ENCODE measurements at places on chromosomes 5 and 9.

- no peak for DNase-seq
Observed at GRCh38 chr9:113734826-113735225, 141.3 kb upstream of the ZNF618 start.

DNA sequence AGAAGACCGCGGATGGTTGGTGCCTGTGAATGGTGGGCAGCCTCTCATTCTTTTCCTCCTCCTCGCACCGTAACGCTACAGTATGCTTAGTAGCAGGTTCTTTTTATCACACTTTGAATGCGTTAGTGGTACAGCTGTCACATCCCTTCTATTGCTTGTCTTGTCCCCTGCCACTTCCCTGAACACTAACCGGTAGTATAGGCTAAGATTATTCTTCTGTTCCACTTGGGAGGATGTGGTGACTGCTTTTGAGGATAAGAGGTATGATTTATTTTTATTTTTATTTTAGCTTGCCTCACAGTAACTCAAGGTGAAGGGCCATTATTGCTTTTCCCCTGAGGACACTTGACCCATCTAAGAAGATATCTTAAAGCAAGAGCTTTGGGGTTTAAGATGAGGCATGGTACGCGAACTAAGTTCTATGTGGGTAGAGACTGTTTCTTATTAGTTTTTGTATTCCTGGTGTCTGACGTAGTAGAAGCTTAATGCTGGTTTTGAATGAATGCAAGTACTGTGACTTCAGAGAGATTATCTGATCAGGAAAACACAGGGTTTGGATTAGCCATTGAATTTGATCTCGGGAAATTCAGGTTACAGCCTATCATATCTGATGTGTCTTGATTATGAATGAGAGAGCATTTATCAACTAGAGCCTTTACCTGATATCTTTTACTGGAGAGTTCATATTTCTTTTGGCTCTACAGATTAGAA lies 951 bp downstream of the UNC13B start:
- no peak for DNase-seq

GRCh38 chr5:16437977-16438376 lies 27.6 kb downstream of the ZNF622 start:
- DNase-seq, result no peak

DNA sequence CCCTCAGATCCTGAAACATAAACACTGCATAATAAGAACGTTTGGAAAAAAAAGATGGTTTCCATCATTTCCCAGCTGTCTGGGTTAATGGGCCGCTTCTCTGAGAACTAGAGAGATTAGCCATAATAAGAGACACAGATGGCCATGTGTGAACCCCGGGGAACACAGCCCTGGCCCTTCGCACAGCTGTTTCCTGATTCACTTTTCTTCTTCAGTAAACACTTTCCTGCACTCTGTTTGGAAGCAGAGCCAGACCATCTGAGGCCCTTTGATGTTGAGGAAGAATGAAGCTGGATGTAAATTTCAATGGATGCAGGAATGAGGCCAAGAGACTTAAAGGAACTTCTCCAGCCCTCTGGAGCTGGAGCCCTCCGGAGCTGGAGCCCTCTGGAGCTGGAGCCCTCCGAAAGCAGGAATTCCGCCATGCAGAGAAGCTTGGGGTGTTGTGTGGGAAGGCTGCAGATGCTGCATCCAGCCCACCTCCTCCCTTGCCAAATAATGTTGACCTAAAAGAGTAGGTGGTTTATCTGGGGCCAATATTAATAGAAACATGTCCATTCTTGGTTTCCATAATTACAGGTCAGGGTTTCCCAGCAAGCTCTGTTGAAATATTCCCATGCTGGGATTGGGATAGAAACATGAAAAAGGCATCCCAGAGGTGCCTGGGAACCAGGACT lies 218.9 kb downstream of the NXNL2 start:
- DNase-seq, result peak; percentile 82

- DNase-seq, result peak; percentile 90
Observed at GRCh38 chr5:72452515-72453245, 54.5 kb downstream of the ZNF366 start.

- no peak for DNase-seq
Observed at GRCh38 chr5:34625246-34625645, 30.9 kb upstream of the RAI14 start.

DNA sequence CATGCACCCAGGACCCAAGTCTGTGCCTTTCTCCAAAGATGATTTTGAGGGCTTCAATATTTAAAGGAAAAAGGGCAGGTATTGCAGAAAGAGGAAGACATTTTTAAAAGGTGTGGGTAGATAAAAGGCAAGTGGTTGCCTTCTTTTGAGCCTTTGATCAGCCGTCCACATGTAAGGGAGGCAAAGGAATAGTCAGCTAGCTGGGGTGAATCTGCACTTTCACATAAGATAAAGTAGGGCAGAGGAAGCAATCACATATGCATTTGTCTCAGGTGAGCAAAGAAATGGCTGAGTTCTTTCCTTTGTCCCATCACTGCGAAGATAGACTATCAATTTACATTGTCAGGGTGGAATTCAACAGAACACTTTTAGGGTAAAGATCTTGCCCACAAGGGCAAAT lies 19.9 kb downstream of the MGAT1 start:
- DNase-seq, result no peak

DNA sequence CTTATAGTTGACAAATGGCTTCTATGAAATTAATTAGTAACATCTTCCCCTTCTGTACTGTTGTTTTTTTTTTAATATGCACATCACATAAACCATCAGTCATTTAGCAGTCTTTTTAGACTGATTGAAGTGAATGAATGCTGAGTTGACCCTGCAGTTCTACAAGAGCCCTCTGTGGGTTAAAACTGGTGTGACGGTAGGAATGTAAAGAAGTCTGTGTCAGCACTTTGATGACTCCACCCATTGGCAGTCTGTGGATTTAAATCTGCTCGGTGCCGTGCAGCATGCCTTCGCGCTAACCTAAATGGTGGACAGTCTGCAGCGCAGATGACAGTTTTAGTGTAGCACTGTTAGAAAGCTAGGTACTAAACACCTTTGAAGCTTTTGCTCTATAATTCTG lies 3.1 kb downstream of the GTF3C4 start:
- peak; percentile 51 for DNase-seq

- DNase-seq, result no peak
Observed at GRCh38 chr9:20043035-20043434, 254.2 kb upstream of the SLC24A2 start.

- DNase-seq, result no peak
Observed at GRCh38 chr5:168153263-168153875, 138.1 kb upstream of the WWC1 start.

DNA sequence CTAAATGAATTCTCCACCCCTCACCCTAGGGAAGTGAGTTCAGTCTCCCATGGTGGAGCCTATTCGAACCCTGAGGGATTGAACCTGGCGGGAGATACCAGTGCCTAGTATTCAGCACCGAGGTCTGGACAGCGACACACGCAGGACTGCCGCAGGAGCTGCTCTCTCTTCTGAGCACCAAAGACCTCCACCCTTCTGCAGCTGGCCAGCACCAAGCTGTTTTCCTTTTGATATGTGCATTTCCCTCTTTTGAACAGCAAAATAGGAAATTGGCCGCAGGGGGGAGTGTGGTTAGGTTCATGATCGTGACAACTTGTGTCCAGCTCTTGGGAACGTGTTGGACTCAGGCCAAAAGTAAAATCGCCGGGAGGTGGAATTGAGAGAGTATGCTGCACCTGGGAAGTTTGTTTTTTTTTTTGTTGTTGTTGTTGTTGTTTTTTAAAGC lies 1.2 kb upstream of the PCSK1 start:
- DNase-seq, result peak; percentile 91

- peak; percentile 55 for DNase-seq
Observed at GRCh38 chr9:16475257-16475656, 395.2 kb downstream of the BNC2 start.

DNA sequence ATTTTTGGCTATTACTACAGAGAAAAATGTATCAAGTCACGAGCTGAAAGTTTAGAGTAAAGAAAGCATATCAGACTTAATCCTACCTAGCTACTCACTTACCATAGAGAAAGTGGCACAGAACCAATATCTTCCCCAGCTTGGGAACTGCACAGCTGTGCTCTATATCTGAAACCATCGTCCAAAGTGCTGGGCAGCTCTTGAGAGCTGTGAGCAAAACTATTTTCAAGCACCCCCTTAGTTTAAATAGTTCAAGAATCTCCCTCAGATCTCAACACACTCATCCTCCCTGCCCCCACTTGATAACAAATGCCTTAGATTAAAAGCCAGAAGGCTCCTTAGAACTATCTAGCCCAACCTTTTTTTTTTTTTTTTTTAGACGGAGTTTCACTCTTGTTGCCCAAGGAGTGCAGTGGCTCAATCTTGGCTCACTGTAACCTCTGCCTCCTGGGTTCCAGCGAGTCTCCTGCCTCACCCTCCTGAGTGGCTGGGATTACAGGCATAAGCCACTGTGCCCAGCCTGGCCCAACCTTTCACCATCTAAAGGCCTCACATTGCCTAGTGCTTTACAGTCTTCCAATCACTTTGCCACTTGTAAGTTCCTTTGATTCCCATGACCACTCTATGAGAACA lies 94.2 kb upstream of the APC start:
- no peak for DNase-seq

- no peak for DNase-seq
Observed at GRCh38 chr9:107789001-107789700, 299.6 kb upstream of the KLF4 start.

- no peak for DNase-seq
Observed at GRCh38 chr9:89642789-89643188, 38.0 kb downstream of the GADD45G start.

DNA sequence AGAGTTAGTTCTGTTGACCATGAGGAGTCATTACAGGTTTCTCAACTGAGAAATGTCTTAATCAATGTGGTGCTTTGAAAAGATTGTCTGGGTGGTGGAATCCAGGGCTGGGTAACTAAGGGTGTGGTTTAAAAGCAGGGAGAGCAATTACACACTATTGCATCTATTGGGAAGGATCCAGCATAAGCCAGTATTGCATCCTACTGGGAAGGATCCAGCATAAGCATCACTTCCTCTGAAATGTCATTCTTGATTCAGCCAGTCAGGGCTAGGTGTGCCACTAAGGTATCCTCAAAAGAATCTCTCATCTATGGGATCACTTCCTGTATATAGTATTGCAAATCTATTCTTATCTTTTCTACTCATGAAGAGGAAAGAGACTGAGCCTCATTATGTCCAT lies 38.6 kb downstream of the ELOVL7 start:
- no peak for DNase-seq

DNA sequence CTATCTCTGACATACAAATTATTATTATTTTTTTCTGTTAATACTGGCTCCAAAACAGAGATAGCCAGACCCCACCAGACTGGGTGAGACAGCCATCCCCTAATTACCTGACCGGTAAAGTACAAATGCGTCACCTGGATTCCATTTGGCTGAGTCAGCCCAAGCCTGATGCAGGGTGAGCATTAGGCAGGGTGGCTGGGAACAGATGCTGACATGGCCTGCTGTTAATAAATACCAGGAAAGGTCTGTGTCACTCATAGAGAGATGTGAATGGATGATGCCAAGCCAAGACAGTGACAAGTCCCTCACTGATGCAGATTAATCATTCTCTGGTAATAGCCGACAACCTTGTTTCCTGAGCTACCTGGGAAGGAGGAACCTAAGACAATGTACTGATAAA lies 183.5 kb downstream of the TRIM32 start:
- peak; percentile 46 for DNase-seq

DNA sequence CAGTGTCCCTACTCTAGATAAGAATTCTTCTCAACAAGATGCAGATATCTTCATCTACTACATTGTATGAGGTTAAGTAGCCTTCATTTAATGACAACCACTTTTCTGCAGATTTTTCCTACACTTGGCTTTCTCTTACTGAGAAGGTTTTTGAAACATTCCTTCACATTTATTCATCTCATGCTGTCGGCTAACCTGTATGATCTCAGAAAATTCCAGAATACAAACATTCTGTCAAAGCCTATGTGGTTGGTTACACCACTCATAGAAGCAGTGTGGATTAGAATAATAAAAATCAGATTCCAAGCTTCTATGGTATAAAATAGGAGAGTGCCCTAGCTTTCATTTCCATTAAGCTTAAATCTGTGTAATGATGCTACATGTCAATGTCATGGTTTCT lies 39.4 kb upstream of the ERCC6L2 start:
- DNase-seq, result no peak

GRCh38 chr5:53946405-53947100 lies 363.8 kb downstream of the ARL15 start:
- no peak for DNase-seq

DNA sequence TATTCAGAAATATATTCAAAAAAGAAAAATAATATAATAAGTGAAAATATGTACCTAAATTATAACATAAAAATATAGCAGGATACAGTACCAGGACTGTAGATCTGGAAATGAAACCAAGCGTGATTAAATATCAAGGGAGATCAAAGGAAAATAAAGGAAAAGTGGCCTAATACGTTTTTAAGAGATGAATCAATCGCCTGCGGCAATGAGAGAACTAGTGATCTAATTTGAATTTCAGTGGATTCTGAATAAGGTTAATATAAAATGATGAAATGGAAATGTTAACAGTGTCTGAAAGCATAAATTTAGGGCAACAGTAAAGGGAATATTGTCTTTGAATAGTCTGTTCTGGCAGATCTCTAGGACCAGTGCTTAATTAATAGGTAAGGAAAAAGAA lies 1761.9 kb upstream of the ACO1 start:
- DNase-seq, result no peak

GRCh38 chr9:91948597-91949391 lies 1.2 kb downstream of the ROR2 start:
- peak; percentile 76 for DNase-seq

- DNase-seq, result peak; percentile 96
Observed at GRCh38 chr9:137611623-137612609, 6.4 kb downstream of the ARRDC1 start.

DNA sequence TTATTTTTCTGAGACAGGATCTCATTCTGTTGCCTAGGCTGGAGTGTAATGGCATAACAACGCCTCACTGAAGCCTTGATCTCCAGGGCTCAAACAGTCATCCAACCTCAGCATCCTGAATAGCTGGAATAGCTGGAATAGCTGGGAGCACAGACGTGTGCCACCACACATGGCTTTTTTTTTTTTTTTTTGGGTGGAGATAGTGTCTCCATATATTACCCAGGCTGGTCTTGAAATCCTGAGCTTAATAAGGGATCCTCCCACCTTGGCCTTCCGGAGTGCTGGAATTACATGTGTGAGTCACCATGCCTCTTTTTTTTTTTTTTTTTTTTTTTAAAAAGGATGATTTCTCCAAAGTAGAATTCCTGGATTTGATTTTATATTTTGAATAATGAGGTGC lies 60.7 kb downstream of the NSD1 start:
- no peak for DNase-seq

GRCh38 chr5:138989720-138990119 lies 114.6 kb upstream of the LRRTM2 start:
- no peak for DNase-seq
